Stimulated activated CD4-positive, alpha-beta T cell treated with anti-CD3 and anti-CD28 coated beads, TNF-alpha, amount 100 ng/mL, for 4 hours (primary cell): ENCODE measurements at places on chromosomes 3 and 15.

- no peak for DNase-seq
These were observed 23.8 kb downstream of the EFCAB12 start for GRCh38 chr3:129404610-129405009.

DNA sequence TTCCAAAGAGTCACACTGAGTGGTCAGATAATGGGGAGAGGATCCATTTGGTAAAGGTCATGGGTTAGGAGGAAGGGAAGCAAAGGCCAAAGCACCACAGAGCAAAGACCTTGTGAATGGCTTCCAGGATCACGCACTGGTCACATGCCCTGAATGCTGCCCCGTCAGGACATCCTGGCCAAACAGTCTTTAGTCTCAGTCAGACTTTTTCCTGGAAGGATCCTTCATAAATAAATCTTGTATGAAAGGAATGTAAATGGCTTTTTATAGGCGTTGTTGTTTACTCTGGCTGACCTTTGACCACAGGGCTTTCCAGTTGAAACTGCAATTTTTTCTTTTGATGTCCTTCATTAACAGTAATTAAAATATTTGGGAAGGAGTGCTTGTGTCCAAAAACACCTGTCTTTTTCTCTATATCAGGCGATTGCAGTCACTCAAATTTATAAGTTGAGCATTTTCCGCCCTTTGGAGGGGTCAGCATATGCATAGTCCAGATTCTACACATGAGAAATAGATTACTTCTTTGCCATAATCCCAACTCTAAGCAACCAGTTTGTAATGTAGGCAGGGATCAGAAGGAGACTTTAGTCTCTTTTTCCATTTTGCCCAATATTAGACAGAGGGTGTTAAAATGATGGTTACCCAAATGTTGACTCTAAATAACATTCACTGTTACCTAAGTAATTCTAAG lies 48.4 kb downstream of the CHAC1 start:
- no peak for DNase-seq

DNA sequence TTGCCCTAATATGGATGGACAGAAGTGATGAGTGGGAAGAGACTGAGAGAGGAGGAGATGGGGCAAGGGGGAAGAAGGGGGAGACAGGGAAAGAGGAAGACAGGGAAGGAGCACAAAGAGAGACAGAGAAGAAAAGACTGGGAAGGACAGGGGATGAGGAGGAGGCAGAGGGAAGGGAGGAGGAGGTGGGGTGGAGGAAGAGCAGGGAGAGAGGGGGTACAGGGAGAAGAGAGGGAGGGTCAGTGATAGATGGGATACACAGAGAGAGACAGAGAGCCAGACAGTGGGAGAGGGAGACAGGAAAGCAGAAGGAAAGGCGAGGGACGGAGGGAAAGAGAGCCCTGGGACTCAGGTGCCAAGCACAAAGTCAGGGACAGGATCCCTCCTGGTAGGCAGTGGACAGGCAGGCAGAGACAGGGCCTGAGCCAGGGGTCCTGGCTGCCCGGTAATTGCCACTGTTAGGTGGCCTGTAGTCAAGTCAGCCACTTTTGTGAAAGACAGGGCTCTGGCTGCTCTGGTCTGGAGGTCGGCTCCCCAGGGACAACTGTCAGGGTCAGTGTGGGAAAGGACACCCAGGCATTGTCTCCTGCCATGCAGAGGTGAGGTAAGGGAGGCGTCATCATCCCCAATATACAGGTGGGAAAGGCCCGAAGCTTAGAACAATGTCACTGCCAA lies 9.8 kb downstream of the VILL start:
- no peak for DNase-seq

DNA sequence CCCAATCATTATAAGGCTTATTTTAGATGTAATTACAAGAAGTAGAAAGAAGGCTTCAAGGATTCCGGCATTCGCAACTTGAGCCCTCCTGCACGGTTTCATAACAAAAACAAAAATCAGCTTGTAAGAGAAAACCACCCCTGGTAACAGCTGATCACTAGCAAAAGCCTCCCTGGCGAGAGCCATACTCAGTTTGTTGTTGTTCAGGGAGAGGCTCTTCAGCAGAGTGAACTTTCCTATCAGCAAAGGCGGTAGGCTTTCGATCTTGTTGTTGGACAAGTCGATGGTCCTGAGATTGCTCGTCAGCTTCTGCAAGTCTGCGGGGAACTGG lies 710 bp downstream of the LRRC57 start:
- DNase-seq, result no peak

DNA sequence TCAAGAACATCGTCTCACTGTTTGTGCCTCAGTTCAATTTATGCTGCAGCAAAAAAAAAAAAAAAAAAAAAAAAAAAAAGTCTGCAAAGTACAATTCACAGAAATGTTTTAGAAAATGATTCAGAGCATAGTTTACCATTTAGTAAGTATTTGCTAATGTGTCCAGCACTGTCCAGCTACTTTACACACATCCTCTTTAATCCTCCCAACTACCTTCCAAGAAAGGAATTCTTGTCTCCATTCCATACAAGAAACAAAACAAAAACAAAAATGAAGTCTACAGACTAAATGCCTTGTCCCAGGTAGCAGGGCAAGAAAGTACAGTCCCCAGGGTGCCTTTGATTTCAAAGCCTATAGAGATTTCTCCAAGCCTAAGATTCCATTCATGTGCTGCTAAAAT lies 38.9 kb upstream of the SNTN start:
- DNase-seq, result no peak

- no peak for DNase-seq
These were observed 350.4 kb downstream of the CLSTN2 start for GRCh38 chr3:140285380-140285779.

- DNase-seq, result no peak
These were observed 20.8 kb upstream of the APH1B start for GRCh38 chr15:63256433-63257274.

GRCh38 chr3:194690501-194691372 lies 5.1 kb downstream of the FAM43A start:
- DNase-seq, result no peak

DNA sequence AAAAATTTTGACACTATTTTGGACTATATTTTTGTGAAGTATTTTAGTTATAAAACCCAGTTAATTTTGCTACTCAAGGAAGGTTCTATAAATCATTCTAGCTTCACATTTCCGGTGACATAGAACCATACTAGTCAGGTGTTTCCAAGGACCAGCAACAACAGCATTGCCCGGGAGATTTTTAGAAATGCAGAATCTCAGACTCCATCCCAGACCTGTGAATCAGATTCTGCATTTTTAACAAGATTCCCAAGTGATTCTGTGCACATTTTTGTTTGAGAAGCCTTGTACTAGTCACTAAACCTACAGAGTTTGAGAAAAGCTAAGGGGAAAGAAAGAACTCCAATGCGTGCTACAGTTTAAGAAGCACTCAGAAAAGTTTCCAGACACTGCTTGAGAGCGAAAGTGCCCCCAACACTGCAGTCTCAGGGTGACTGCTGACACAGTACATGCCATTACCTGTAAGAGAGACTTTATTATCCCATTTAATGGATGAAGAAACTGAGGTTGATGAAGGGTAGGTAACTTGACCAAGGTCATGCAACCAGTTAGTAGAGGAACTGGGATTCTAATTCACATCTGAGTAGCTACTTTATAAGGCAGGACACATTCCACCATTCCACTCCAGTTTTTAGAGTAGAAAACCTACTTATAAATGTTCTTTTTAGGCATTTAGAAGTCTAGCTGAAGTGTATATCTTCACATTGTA lies 49.7 kb upstream of the USP3 start:
- no peak for DNase-seq

GRCh38 chr3:59513570-59513969 lies 463.7 kb upstream of the CFAP20DC start:
- DNase-seq, result no peak

- no peak for DNase-seq
These were observed 315.3 kb upstream of the UBE2E2 start for GRCh38 chr3:22887664-22888291.

DNA sequence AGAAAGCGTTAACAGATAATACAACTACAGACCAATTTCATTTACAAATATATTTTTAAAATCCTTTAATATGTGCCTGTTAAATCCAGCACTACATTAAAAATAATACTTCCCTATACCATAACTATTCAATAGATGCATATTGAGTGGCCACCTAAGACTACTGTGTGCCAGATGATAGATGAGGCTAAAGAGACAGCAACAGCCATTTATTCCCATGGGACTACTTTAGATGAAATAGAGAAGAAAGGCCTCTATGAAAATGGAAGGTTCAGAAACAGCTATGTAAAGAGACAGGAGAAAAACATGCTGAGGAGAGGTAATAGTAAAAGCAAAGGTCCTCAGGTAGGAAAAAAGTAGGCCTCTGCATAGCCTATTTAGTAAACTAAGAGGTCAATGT lies 358.1 kb downstream of the ULK4 start:
- DNase-seq, result no peak

- no peak for DNase-seq
These were observed 53.1 kb upstream of the ULK4 start for GRCh38 chr3:42014921-42015533.

GRCh38 chr3:47859956-47860605 lies 57.1 kb downstream of the DHX30 start:
- no peak for DNase-seq

DNA sequence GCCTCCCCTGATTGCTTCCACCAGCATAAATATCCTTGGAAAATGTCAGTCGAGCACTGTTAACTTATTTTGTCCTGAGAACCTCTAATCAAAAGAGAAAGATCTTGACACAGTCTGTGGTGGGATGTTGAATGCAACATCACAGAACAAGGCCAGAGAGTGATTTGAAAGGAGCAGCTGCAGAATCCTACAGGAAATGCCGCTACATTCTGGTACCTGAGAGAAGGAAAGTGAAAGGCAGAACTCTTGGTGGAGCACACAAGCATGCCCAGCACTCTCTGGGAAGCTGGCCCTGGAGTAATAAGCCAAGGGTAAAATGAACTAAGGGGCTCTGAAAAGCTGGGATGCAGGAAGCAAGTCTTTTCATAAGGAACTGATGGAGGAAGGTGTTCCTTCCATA lies 75.8 kb downstream of the CBLB start:
- no peak for DNase-seq

DNA sequence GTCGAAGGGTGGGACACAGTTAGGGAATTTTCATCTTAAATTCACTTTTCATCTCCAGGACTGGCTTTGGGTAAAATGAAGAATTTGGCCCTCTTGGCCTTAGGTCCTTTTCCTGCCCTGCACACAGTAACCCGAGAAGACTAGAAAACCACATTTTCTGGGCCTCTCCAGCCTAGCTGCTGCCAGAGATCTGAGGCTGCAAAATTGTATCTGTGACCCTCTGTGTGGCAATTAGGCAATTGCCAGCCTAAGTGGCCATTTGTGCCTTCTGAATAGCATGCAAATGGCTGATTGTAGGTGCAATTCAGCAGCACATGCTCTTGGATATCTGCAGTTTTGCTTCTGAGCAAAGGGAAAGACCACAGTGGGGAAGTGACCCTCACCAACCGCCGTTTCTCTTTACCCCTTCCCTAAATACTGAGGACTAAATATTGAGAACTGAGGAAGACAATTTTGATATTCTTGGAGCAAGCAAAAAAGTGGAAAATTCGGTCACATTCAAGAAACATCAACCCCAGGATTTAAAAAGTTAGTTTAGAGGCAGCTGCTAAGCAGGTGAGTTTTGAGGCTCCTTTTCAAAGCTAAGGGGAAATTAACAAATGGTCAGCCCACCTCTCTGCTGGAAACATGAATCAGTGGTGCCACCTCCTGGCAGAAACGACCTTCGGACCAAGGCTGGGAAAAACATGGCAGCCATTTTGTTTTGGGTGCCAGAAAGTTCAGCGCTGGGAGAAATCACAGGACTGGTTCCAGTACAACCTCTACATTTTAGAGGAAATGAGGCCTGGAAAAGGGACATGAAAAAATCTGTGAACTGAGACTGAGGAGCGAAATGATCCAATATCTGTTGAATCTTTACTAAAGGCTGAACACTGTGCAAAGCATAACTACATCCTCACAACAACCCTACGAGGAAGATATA lies 56.6 kb upstream of the PRTG start:
- no peak for DNase-seq

GRCh38 chr3:183295211-183295610 lies 42.2 kb downstream of the B3GNT5 start:
- no peak for DNase-seq

- DNase-seq, result no peak
These were observed 30.6 kb downstream of the CRTAP start for GRCh38 chr3:33144433-33144832.

- DNase-seq, result peak; percentile 12
These were observed 32.2 kb upstream of the BCL6 start for GRCh38 chr3:187777331-187777941.

GRCh38 chr15:42053914-42054313 lies 33.1 kb upstream of the PLA2G4E start:
- DNase-seq, result no peak

GRCh38 chr3:14791343-14791945 lies 27.3 kb upstream of the FGD5 start:
- no peak for DNase-seq

GRCh38 chr3:113741086-113741485 lies 5.0 kb downstream of the NAA50 start:
- no peak for DNase-seq

DNA sequence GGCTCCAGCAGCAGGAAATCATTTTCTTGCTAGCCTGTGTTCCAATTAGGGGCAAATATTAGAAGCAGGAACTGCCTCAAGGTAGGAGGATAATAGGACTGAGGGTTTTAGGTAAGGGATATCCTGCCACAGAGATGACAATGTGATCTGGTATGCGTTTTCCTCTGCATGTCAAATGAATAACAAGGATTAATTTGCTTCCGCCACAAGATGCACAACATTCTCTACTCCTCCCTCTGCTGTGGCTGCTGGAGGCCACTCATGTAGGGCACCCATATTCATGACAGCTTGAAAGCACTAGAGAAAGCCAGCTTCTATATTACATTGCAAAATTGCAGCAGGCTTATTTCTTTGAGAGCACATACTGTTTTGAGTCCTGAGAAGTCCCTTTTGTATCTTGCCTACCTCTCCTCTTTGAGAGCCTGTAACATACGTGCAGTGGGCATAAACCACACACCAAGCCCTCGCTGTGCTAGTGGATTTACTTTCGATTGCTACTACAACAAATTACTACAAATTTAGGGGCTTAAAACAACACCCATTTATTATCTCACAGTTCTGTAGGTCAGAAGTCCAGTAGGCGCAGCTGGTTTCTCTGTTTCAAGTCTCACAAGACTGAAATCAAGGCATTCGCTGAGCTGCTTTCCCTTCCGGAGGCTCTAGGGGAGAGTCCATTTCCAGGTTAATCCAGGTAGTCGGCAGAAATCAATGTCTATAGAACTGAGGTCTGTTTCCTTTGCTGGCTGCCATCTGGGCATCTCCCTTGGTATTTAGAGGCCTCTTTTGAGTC lies 5.9 kb upstream of the CD47 start:
- DNase-seq, result no peak

- no peak for DNase-seq
These were observed 132.8 kb upstream of the SMAD3 start for GRCh38 chr15:66932634-66933024.

DNA sequence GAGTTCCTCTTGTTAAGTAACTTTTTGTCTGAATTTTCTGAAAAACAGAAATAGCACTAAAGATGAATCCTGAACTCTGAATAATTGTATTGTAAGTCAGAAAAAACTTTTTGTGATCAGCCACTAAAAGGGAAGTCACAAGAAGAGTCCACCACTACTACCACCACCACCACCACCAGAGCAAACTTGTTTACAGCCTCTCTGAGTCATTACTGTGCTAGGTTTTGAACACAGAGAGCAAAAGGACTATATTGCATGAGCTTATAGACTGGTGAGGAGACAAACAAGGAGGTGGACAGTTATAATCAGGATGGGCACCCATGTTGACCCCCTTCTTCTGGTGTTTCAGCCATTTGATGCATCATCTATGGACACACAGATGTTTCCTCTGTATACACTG lies 141.7 kb downstream of the IL5RA start:
- no peak for DNase-seq

- no peak for DNase-seq
These were observed 8.5 kb downstream of the SEMA4B start for GRCh38 chr15:90209591-90209990.
